Upper lobe of right lung (tissue), 1 donor: ENCODE measurements at places on chromosomes 3 and 15. TPM values are rescaled to one million over a fixed set of nuclear protein-coding genes. Genes with fewer than 3 reads are reported as not detected.

- no peak for DNase-seq
Measured at GRCh38 chr15:79416876-79417275, 15.3 kb upstream of the MINAR1 start.

GRCh38 chr3:58989163-58989562 is 60.7 kb downstream of the CFAP20DC start:
- DNase-seq, result no peak

- no peak for DNase-seq
Measured at GRCh38 chr3:105355408-105356061, 11.2 kb upstream of the ALCAM start.

- peak; percentile 85 for DNase-seq
Measured at GRCh38 chr3:13414040-13414729, 5.9 kb downstream of the NUP210 start.

- DNase-seq, result no peak
Measured at GRCh38 chr3:185739264-185739701, 85.6 kb downstream of the IGF2BP2 start.

- DNase-seq, result no peak
Measured at GRCh38 chr3:122094125-122094524, 39.0 kb downstream of the CD86 start.

DNA sequence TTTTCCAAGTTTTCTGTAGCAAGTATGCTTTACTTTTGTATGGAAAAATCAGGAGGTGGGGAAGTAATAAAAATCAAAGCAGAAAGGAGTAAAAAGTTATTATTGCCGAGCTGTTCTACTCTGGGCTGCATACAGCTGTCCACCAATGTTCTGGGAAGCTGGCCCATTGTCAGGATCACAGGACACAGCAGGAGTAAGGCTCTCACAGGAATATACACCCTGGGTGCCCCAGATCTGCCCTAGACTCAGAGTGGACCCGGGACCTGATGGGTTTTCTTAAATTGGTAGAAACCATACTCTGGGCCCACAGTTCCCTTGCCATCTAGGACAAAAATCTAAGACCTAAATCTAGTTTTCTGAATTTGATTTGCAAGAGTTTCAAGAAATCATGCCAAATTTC is 60.4 kb downstream of the TNIK start:
- no peak for DNase-seq

Gene VPS39
- 83.3 TPM for total RNA-seq

DNA sequence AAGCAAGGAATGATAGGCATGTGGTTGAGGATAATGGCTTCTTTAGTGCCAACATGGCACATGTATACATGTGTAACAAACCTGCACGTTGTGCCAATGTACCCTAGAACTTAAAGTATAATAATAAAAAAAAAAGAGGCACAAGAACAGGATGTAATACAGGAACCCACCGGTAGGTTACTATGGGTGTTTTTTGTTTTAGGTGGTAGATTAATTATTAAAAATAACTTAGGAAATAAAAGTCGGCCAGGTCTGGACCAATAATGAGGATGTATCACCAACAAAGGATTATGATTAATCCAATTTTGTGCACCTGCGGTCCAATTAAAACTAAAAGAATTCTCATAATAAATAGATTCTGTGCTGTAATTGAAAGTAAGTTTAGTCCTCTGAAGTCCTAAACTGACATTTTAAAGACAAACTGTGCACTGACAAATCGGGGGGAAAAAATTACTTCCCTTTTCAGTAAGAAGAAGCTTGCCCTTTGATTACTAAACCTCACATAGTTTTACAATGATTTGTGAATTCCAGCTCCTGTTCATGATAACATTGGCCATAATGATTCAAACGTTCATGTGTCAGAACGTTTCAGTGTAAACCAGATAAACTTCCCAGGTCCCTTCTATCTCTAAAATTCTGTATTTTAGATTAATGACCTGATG is 62.2 kb downstream of the CASR start:
- DNase-seq, result no peak

DNA sequence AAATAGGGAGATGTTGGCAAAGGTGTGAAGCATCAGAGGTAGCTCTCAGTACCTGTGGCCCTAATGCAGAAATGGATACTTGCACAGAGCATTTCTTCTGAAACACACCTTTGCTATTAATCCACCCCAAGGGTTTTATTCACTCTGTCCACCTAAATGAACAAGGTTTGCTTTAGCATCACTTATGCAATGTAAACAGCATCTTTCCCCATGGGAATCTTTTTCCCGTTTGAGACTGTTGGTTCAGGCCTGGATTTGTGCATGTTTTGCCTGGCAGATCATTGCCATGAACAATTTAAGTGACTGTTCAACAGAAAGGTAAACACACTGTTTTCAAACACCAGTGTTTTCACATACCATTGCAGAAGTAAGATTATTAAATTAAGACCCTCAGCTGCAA is 508.3 kb downstream of the SOX2 start:
- no peak for DNase-seq

GRCh38 chr3:42229266-42229941 is 36.6 kb downstream of the CCK start:
- no peak for DNase-seq

DNA sequence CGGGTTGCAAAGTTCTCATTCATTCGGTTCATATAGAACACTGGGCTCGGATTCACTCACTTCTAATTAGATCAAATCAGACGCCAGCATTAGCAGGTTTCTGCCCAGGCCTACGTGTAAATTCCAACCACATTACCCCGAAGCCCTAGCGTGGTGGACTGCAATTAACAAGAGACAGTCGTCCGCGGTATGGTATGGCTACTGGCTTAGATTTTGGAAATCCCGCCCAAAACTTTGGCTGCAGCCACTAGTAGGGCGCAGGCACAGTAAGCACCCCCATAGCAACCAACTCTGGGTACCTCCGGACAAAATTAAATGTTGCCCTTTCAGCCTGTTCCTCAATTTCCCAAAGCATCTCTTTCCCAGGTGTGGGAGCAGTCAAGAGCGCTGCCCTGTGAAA is 771 bp downstream of the RARRES1 start:
- no peak for DNase-seq

Gene TMEM158
- 2.1 TPM for total RNA-seq

Gene SNAP23
- total RNA-seq, result 81.9 TPM

Gene ACAA1
- 81.7 TPM for total RNA-seq

Gene CHRM5
- not detected for total RNA-seq

DNA sequence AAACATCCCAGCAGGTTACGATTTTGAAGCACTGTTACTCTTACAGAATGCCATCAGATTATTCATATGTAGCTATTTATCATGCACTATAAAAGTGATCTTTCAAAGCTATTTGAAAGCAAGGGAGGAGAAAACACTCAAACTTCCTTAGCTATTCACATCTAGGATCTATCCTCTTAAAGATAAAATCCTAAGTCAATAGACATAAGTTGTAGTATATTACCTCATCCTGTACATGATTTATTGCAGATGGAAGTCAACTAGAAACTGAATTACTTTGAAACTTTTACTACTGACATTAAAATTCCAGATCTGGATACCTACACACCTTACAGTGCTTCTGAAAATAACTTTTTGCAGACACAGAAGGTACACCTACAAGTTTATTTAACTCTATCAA is 197.2 kb downstream of the MEIS2 start:
- DNase-seq, result no peak

DNA sequence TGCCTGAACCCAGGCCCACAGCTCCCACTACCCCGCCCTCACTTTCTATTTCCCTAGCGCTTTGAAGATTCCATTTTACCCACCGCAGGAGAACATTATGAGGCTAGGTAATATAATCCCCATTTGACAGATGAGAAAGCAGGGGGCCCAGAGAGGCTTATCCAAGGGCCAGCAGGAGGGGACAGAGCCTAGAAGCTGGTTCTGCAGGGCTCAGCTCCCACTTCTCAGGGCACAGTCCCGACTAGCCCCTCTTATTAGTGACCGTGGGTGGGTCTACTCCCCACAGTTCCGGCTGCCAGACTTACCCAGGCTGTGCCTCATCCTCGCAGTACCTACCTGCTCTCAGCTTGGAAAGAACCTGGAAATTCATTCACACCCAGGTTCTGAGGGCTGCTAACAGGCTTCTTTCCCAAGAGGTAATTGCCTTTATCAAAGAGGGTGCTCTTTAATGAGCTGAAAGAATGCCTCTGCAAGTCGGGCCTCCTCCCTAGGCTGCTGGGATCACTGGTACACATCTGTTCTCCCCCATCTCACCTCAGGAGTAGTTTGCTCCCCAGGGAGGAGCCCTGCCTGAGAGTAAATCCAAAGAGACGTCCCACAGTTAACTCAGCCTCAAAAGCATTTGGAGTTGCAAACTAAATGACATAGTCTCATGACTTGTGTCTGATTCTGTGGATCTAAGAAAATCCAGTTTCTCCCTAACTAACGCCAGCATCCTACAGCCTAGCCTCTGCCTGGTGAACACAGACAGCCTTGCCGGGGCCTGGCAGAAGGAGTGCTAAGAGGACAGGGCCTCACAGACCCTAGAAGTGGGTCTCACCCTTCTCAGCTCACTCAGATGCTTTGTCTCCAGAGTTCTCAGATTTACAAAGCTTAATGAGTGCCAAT is 125.0 kb downstream of the CHSY1 start:
- DNase-seq, result no peak

GRCh38 chr3:49647741-49648140 is 26.4 kb upstream of the APEH start:
- DNase-seq, result no peak

Gene RLBP1
- not detected for total RNA-seq

DNA sequence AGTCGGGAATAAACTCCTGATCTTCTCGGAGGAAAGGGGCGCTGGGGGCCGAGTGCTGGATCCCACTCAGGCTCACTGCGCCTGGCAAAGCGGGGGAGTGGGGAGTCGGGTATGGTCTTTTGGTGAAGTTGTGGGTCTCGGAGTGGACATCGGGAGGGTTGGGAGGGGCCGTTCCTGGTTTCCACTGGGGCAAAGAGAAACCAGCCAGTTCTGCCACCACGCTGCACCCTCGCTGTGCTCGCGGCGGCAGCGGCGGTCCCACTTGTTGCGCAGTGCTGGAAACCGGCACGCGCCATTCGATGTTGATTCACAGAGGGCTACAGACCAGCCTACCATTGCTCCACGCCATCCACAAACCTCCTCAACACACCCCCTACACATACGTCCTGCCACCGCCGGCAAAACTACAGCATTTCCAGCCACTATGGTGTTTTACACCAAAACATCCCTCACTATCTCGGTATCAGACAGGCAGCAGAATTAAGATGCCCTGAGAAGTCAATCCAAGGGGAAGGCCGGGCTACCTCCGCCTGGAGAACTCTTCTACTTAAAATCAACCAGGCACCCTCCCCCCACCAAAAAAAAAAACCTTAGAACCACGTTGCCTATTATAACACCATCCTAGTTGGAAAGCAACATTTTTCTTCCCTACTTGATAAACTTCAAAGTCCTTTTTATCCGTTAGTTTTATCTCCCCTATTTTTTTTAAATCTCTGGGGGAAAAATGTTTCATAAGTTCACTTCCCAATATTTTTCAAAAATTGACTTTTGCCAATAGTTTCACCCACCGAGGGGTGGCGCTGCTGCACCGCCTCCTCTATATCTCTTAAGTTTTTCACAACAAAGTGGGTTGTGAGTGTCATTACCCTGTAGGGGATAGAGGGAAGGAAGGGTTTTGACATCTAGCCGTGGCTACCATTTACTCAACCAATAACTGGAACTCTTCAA is 3.6 kb downstream of the BCL6 start:
- DNase-seq, result peak; percentile 89

- DNase-seq, result no peak
Measured at GRCh38 chr15:53472883-53473282, 286.6 kb downstream of the WDR72 start.

Gene CACNA2D2
- 119 TPM for total RNA-seq

DNA sequence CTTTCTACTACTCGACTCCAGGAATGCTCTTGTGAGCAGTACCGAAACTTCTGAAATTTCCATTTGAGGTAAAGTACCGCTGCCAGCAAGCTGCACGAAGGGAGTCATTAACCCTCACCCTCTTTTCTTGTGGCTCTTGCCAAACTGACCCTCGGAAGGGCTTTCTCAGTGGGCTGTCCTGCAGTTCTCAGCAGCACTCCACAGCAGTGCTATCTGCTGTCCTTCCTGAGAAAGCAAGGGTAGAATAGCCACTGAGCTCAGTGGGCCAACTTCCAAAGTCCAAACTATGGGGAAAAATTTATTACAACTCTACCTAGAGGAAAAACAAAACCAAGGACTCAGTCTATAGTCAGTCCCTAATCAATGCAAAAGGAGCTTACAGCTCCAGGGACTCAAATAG is 38.5 kb upstream of the COL8A1 start:
- DNase-seq, result no peak

- DNase-seq, result no peak
Measured at GRCh38 chr3:98735296-98735695, 27.8 kb upstream of the ST3GAL6 start.

GRCh38 chr3:180707896-180708295 is 28.6 kb upstream of the CCDC39 start:
- no peak for DNase-seq

GRCh38 chr15:41934843-41935242 is 37.5 kb downstream of the EHD4 start:
- DNase-seq, result no peak

DNA sequence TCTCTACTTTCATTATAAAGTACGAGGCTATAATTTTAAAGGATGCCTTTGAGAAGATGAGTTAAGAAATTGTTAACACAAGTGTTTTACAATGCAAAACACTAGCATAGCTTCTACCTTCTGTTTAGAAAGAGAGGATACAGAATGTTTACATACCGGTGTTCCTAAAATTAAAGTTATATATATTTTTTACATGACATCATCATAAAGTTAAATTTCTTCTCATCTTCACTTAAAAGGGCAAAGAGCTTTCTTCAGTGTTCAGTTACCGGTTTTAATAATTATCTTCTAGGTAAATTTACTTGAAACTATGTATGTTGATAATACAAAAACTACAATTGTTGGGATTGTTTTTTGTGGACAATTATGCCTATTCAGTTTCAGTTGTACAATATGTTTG is 32.7 kb upstream of the TM2D3 start:
- DNase-seq, result no peak

Gene KIF7
- 2.1 TPM for total RNA-seq

- DNase-seq, result no peak
Measured at GRCh38 chr3:19822805-19823204, 111.2 kb downstream of the EFHB start.
